ENCODE measurements at places on chromosomes 6 and 20.

GRCh38 chr20:33233129-33233774 is 2.5 kb upstream of the BPIFA1 start:
- no peak for DNase-seq

- DNase-seq, result no peak
Observed at GRCh38 chr20:38342216-38342615, 4.1 kb upstream of the LBP start.

DNA sequence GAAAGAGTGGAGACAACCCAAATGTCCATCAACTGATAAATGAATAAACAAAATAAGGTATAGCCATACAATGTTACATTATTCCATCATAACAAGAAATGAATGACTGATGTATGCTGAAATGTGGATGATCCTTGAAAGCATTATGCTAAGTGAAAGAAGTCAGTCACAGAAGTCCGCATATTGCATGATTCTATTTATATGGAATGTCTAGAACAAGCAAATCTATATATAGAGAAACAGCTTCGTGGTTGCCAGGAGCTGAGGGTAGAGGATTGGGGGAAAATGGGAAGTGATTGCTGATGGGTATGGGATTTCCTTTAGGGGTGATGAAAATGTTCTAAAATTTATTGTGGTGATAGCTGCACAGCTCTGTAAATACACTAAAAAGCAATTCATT is 196.8 kb downstream of the ATXN1 start:
- DNase-seq, result no peak

DNA sequence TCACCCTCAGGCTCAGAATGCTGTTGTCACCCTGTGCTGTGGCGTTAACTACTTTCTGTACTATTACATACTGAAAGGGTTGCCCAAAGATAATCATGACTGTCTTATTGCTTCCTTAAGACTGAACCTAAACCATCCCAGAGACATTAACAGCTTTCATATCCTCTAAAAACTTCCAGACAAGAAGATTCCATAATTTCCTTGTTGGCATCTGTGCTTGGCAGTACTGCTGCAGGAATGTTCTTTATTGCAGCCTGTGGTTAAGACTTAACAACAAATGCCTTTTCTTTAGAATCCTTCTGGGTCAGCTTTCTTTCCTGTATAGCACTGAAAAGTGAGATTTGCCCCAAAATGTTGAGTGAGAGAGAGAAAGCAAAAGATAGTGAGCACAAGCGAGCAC is 109.7 kb downstream of the GJA10 start:
- DNase-seq, result no peak

DNA sequence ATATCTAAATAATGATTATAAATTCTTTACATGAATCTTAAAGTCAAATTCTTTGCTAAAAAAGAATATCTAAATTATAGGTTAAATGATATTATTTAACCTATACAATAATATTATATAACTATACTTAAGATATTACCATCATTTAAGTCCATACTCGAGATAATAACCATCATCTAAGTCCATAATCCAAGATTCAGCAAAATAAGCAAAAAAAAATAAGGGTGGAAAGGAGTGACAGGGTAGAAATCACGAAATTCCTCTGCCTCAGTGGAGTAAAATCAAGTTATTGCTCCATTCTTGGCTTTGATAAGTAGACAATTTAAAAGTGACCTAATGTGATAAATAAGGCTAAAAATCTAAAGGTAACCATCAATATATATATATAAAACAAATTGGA is 9.7 kb downstream of the IL17A start:
- DNase-seq, result no peak

GRCh38 chr6:145845557-145845956 is 31.0 kb upstream of the FBXO30 start:
- no peak for DNase-seq

GRCh38 chr20:39619271-39619785 is 657.2 kb downstream of the DHX35 start:
- DNase-seq, result peak; percentile 12

DNA sequence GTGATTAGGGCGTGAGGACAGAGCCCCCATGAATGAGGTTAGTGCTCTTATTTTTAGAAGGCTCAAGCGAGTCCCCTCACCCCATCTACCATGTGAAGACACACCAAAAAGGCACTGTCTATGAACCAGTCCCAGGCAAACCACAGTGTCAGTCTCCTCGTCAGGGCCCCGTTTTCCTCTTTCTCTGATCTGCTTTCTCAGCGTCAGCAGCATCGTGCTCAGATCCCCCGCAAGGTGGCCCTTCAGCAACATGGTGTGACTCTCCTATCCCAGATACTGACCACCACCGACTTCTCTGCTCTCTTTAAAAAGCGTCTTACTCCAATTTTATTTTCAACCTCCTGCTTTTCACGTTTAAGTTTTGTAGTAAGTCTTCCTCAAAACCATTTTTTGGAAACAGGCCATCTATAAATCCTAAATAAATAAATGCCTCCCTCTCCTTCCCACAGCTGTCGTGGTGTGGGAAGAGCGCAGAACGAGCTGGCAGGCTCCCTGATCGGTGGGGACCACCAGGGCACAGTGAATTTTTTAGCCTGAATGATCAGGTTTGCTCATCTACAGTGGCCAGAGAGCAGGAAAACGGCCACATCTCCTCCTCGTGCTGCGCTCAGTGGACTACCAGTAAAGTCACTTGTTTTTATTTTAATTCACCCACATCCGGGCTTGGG is 113.1 kb downstream of the BMP7 start:
- no peak for DNase-seq

GRCh38 chr20:10329387-10330005 is 104.5 kb downstream of the MKKS start:
- no peak for DNase-seq

GRCh38 chr6:145887969-145888368 is 73.4 kb upstream of the FBXO30 start:
- no peak for DNase-seq

DNA sequence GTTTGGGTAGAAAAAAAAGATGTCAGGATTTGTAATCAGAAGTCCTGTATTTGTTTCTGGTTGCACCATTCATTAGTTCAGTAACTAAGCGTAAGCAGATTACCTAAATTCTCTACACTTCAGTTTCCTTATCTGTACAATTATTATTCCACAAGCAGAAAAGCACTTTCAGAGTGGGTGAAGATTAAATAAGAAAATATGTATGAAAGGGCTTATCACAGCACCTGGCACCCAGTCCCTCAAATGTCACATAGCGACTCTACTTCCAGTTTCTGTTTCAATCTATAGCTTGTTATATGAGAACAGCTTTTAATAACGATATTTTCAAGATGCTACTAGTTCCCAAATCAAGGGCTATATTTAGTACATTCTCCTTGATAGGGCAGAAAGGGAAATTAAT is 31.4 kb downstream of the RGS17 start:
- DNase-seq, result no peak

DNA sequence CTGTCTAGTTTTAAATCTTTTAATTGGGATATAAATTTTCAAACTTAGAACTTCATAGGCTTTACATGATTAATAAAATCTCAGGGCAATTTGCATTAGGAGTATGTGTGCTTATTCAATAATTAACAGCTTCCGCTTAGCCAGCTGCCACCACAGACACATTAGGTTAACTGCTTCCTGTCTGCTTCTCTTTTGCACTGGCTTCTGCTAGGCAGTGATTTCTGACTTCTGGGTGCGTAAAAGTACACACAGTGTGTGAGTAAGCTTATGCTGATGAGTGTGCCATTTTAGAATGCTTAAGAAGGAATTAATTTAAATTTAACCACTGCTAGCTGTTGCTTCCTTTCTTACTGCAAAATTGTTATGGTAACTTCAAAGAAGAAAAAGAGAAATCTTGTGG is 73.9 kb downstream of the F13A1 start:
- DNase-seq, result no peak

GRCh38 chr20:23178806-23179205 is 92.7 kb upstream of the CD93 start:
- no peak for DNase-seq

DNA sequence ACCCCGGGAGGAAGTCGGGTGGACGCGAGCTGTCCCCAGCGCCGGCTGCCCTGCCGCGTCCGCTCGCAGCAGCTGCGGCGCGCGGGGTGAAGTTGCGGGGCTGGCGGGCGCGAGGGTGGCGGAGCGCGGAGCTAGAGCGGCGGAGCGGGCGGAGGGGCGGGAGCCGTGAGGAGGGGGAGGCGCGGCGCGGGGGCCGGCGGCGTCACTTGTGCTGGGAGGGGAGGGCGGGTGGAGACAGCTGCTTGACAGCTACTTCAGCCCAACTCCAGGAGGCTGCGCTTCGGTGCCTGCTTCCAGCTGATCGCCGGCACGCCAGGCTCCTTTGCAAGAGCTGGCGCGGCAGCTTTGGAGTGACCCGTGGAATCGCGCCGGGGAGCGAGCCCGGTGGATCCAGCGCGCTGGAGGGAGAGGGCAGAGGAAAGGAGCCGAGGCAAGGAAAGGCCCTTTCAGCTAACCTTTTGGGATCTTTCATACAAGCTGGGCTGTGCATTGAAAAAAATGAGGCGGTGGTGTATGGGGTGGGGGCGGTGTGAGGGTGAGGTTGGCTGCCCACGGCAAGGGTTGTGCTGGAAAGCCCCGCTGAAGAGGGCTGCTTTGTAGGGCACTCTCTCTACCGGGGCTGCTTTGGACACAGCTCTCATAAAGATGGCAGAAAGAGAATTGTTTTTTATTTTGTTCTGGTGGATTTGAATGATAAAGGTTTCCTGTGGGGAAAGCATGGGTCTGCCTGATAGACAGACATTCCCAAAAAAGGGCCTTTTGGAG is 24.6 kb downstream of the RIPOR2 start:
- peak; percentile 86 for DNase-seq

DNA sequence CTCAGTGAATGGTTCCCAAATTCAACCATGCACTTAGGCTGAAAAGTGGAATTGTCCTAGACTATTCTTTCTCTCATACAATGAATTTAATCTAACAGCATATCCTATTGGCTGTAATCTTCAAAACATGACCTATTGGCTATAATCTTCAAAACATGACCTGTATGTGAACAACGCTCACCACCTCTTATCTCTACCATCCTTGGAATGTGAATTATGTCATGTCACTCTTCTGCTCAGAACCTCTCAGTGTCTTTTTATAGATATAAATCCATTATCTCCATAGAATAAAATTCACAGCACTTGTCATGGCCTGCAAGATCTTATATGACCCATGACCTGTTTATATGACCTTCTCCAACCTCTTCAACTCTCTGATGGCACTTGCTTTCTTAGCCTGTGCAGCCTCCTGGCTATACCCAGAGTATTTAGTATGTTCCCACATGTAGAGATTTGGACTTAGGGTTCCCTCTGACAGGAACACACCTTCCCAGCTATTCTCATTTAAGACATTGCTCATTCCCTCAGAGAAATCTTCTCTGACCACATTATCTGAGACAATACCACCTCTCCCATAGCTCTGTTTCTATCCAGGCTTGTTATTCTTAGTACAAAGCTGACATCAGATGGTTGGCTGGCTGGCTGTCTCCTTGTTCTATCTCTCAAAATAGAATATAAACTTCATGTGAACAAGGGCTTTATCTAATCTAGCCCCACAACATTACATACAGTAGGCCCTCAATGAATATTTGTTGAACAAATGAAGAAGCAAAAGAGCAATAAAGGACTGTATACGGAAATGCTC is 275.0 kb upstream of the PREP start:
- no peak for DNase-seq

GRCh38 chr6:3999800-4000661 is 78.9 kb downstream of the FAM217A start:
- no peak for DNase-seq

Data from NCI-H345 (cell line).